ENCODE measurements at places on chromosomes 12 and 14. TPM values are rescaled to one million over a fixed set of nuclear protein-coding genes. Genes with fewer than 3 reads are reported as not detected.

Gene C12orf54
- total RNA-seq: 0.38 TPM

Gene NFE2
- total RNA-seq: 0.47 TPM

DNA sequence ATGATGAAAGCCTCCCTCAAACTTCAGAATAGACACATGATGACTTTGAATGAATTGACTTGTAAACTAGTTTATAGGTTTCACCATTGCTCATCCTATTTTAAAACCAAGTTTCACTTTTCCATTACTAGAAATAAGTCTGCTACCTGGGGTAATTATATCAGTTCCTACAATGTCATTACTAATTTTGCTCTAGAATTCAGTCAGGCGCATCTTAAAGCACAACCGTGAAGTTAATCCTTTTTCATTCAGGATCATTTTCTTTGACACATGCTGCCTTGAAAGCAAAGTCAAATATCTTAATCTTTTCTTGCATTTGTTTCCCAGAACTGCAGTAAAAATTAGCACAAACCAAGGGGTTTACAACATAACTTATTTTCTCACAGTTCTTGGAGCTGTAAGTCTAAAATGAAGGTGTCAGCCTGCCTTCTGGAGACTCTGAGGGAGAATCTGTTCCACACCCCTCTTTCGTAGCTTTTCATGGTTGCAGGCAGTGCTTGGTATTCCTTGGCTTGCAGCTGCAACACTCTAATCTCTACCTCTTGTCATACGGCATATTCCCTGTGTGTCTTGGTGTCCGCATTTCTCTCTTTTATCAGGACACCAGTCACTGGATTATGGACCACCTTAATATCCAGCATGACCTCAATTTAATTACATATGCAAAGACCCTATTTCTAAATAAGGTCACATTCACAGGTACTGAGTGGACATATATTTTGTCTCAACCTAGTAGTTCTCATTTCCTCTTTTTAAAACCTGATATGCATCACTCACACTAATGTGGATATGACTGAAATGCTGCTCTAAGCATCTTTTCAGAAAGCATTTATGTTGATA is 114.3 kb upstream of the PDZRN4 start:
- no peak for DNase-seq

DNA sequence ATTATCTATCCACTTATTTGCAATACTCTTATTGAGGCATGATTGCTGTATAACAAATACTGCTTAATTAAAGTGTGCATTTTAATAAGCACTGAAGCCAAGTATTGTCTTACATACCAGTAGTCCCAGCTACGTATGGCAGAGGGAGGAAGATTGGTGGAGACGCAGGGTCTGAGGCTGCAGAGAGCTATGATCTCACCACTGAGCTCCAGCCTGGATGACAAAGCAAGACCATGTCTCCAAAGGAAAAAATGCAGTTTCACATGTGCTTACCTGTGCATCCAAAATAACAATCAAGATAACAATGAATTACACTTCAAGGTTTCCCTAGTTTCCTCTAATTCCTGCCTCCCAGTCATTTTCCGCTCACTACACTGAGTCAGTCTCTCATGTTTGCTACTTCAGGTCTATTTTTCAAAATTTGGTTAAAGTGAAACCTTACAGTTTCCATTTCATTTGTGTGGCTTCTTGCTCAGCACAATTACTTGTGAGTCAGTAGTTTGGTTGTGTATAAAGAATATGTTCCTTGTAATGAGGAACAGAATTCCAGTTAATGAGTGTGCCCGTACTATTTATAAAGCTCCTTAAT is 1250.1 kb downstream of the TMEM121 start:
- DNase-seq: no peak

DNA sequence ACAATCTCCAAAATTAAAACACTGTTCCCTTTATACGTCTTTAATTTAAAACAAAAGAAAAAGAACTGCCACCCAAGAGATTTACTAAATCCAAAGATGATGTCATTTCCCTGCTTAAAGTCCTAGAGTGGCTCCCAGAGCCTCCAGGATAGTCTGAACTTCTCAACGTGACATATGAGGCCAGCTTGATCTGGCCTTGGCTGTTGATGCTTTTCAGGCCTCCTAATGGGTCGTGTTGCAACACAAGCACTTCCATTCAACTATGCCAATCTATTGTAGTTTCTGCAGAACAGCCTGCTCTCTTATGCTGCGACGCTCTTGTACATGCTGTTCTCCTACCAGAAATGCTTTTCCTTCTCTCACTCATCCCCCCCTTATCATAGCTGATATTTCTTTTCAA is 35.7 kb downstream of the LGR5 start:
- no peak for DNase-seq

DNA sequence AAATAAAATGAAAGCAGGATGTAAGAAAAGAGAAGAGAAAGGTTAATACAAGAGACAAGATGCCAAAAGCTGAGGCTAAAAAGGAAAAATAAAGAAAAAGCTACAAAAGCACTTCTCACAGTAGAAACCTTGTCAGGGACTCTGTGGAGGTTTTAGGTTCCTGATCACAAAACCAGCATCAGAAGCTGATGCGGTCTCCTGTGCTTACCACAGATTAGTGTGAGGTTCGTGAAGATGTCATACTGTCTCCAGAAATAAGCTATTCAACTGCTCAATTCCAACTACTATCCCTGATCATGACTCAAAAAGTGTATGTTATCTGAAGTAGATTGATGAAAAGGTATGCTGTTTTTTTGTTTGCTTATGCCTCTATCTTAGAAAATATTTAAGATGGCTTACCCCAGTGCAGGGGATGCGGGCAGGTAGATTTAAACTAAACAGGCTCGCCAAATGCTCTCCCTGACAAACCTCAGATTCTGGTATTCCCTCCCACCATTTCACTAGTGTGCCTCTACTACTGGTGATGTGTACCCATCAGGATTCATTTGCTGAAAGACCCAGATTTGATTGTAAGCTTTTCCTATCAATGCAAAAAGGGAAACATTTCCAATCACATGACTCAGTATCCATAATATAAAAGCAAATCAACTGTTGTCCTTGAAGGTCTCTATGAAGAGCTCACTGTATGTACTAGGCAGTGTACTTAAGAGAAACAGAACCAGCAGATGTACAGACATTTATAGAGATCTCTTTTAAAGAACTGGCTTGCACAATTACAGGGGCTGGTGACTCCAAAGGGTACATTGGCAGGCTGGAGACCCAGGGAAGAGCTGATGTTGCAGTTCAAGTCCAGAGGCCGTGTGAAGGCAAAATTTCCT is 169.5 kb upstream of the FOXN3 start:
- DNase-seq: no peak

- DNase-seq: no peak
Measured at GRCh38 chr14:26835979-26836570, 238.2 kb upstream of the NOVA1 start.
